ENCODE measurements at places on chromosomes 16 and 17. TPM values are rescaled to one million over a fixed set of nuclear protein-coding genes. Genes with fewer than 3 reads are reported as not detected.

ADAP2 gene
- not detected for total RNA-seq

- no peak for DNase-seq
These were observed 8.3 kb downstream of the MYH10 start for GRCh38 chr17:8622191-8622590.

DNA sequence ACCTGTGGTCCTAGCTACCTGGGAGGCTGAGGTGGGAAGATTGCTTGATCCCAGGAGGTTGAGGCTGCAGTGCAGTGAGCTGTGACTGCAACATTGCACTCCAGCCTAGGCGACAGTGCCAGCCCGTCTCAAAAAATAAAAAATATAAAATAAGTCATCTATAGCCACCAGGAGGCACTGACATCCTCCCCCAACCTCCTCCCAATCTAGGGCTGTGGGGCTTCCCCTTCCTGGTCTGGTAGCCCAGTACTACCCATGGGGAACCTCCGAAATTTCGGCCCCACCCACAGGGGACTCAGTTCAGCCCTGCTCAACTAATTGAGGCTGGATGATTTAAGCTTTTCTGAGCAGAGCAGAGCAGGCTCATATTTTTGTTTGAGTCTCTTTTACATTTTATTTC is 3.2 kb downstream of the ZSCAN10 start:
- DNase-seq = peak; percentile 63

GRCh38 chr17:1201132-1201702 is 21.4 kb upstream of the ABR start:
- DNase-seq = no peak
